ENCODE measurements at places on chromosomes 7 and 10. TPM values are rescaled to one million over a fixed set of nuclear protein-coding genes. Genes with fewer than 3 reads are reported as not detected.
A peak's percentile ranks its signal among the peaks of the same experiment; 100 is the strongest.

DNA sequence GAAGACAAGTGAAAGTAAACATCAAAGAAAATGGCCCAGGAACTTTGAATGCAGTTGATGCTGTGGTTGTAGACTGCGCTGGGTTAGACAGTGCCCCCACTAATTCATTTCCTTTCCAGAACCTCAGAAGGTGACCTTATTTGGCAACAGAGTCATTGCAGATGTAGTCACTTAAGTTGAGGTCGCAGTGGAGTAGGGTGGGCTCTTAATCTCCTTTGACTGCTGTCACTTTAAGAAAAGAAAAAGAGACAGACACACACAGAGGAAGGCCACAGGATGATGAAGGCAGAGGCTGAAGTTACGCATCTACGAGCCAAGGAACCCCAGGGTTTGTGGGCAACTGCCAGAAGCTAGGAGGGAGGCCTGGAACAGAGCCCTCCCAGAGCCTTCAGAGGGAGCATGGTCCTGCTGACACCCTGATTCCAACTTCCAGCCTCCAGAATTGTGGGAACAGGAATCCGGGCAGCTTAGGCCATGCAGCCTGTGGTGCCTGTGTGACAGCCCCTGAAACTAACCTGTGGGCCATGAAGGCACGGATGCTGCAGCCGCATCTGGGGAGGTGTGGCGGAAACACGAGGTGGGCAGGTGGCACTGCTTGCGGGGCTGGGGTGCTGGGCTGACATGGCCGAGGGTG is 107.6 kb downstream of the PRKAG2 start:
- peak; percentile 49 for DNase-seq

GRCh38 chr10:103069453-103070331 is 123.4 kb downstream of the NT5C2 start:
- peak; percentile 84 for DNase-seq

DNA sequence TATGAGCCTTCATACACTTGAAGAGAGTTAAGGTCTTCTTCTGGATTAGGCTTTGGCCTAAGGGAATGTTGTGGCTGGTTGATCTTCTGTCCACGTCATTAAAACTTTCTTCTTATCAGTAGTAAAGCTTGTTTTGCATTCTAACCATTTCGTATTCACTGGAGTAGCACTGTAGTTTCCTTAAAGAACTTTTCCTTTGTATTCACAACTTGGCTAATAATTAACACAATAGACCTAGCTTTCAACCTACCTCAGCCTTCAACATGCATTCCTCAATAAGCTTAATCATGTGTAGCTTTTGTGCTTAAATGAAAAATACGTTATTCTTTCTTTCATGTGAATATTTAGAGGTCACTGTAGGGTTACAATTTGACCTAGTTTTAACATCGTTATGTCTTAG is 42.8 kb downstream of the AKR1C8 start:
- DNase-seq = no peak

The SEC61A2 gene
- total RNA-seq = 12.0 TPM

The PDE6C gene
- not detected for total RNA-seq
